ENCODE measurements at places on chromosomes 6 and 20.

GRCh38 chr20:37729452-37729851, 35.6 kb downstream of the CTNNBL1 start:
- no peak for DNase-seq

DNA sequence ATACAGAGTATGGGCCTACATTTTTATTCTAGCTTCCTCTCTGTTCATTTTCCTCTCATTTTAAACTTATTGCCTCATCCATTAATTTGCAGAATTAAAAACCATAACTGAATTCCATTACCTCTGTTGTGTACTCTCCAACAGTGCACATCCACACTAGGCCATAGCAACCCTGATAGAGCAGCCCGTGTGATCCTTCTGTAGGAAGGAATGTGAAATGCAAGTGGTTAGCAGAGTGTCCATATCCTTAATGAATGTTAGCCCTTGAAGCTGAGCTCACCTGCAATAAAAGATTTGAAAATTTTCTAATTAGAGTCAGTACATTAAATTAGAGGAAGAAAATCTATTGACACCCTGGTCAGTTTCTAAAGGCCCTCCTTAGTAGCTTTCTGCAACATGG, 6.5 kb upstream of the GRIK2 start:
- no peak for DNase-seq

- DNase-seq, result no peak
Observed at GRCh38 chr6:128723667-128724066, 159.3 kb upstream of the LAMA2 start.

DNA sequence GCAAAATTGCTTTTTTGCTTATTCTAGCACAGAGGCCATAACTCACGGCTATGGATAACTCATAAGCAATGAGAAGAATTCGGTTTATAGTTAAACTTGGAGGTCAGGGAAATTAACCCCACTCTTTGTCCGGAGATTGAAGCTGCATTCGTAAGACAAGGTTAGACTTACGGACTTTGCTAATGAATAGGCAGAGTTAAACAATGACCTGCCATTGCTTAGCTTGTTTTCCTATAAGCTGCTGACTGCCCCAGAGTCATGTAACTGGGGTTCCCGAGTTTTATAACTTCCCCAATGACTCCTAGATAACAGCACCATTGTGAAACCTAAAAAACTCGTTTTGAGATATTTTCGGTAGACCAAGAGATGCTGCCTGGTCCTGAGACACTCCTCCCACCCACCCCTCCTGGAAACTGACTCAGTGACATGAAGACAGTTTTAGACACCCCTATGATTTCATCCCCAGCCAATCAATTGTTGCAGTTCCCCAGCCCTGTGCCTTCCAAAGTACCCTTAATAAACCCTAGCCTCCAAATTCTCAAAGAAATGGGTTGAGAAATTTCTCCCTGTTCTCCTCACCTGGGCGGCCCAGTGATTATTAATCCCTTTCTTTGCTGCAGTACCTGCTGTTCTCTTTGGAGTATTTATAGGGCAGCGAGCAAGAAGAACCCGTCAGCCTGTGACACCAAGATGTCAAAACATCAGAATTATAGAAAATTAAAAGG, 33.1 kb upstream of the MCUR1 start:
- DNase-seq, result no peak

GRCh38 chr20:5844063-5844681, 94.0 kb downstream of the SHLD1 start:
- DNase-seq, result no peak
